ENCODE measurements at places on chromosomes 11 and 22. TPM values are rescaled to one million over a fixed set of nuclear protein-coding genes. Genes with fewer than 3 reads are reported as not detected.
A peak's percentile ranks its signal among the peaks of the same experiment; 100 is the strongest.

- H3K36me3 ChIP-seq: no peaks in the 10 kb centered on the region
- H3K27me3 ChIP-seq: no peaks in the 10 kb centered on the region
- no peaks in the 10 kb centered on the region for H3K4me1 ChIP-seq
Measured at GRCh38 chr11:38136887-38137286, 1538.9 kb upstream of the RAG2 start.

The RIMBP3C gene
- total RNA-seq: 0.41 TPM

- no peaks in the 10 kb centered on the region for H3K27me3 ChIP-seq
- no peak overlapping the region for H3K4me3 ChIP-seq
- peak overlapping the region; percentile 24 for H3K27ac ChIP-seq
- DNase-seq: no peak
- H3K4me1 ChIP-seq: peaks cover 6% of the 10 kb centered on the region
- H3K36me3 ChIP-seq: peaks cover 10% of the 10 kb centered on the region
Measured at GRCh38 chr11:61377461-61378160, 14.8 kb upstream of the TMEM216 start.

DNA sequence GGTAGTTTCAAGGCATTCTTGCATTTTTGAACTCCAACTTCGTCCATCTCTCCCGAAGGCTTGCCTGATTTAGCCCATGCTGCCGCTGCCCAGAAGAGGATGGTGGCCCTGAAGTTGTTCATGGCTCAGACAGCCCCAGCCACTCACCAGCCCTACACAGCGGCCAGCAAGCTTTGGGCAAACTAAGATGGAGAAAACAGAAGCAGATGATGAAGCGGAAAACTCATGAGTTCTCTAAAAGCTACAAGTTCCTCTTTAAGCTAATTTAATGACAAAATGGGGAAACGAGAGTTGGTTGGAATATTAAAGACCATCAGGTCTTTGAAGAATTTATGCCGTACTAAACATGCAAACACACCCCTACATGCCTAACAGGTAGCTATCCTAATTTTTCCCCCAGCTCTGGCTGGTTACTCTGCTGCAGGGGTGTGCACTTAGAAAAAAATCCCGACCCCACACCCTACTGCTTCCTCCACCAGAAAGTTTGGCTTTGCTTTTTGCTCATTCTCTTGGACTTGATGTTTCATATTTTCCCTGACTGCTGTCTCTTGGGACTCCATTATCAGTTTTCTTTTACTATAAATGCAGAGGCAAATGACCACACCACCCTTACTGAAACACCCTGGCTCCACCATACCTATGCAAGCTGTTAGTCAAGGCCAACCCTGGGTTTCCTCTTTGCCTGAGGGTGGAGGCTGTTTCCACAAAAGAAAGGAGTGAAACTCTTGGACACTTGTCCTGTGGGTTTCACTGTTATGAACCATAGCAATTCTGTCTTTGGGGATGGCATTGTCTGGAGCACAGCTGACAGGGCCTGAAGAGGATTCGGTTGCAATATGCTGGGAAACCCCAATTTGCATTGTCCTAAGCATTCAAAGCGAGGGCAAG, at the start of gene MPEG1:
Gene MPEG1, minus strand, starts transcription at position 184 of the 888 bp plus-strand sequence. Its CDS starts 62 bp downstream, at position 122.
- peaks cover 17% of the 10 kb centered on the region for H3K4me1 ChIP-seq
- H3K4me3 ChIP-seq: peak within 1 kb of the TSS; percentile 24
- no peaks in the 10 kb centered on the region for H3K27me3 ChIP-seq
- no peaks in the 10 kb centered on the region for H3K36me3 ChIP-seq
- DNase-seq: no peak

The POU2AF1 gene
- 2.5 TPM for total RNA-seq

- H3K36me3 ChIP-seq: no peaks in the 10 kb centered on the region
- DNase-seq: no peak
- H3K27me3 ChIP-seq: peaks cover 17% of the 10 kb centered on the region
- peak within 1 kb of the TSS; percentile 21 for H3K4me3 ChIP-seq
- peaks cover 18% of the 10 kb centered on the region for H3K4me1 ChIP-seq
Measured at GRCh38 chr22:19723232-19723982, at the start of gene GP1BB. Gene GP1BB, plus strand, starts transcription at chr22:19723539. Its CDS starts 31 bp downstream, at chr22:19723570.

- H3K27ac ChIP-seq: peak overlapping the region; percentile 67
- no peaks in the 10 kb centered on the region for H3K27me3 ChIP-seq
- peaks cover 23% of the 10 kb centered on the region for H3K4me1 ChIP-seq
- no peak overlapping the region for H3K4me3 ChIP-seq
Measured at GRCh38 chr11:15968461-15969130, 387.8 kb downstream of the SOX6 start.

DNA sequence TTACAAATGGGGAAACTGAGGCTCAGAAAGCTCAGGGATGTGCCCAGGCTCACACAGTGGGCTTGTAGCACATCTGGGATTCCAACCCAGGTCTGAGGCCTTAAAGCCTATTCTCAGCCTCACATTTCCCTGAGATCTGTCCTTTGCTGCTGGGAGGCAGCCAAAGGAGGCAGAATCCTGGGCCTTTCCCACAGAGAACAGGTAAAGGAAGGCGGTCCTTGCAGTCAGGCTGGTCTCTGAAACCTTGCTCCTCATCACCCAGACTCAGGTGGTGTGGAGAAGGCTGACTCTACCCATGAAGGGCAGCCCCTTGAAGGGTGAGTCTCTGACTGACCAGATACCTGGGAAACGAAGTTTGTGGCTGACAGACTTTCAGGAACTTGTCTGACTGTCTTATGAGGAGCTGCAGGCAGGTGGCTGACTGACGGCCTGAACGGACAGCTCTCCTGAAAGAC, 7.8 kb downstream of the SLCO2B1 start:
- DNase-seq: no peak
- peak overlapping the region; percentile 73 for H3K27ac ChIP-seq
- peaks cover 25% of the 10 kb centered on the region for H3K4me1 ChIP-seq
- peak overlapping the region; percentile 26 for H3K4me3 ChIP-seq
- no peaks in the 10 kb centered on the region for H3K27me3 ChIP-seq

- peak; percentile 66 for DNase-seq
- H3K4me3 ChIP-seq: no peak overlapping the region
- H3K4me1 ChIP-seq: peaks cover 2% of the 10 kb centered on the region
- no peaks in the 10 kb centered on the region for H3K27me3 ChIP-seq
Measured at GRCh38 chr11:6362185-6362872, 27.9 kb upstream of the SMPD1 start.

GRCh38 chr11:1303126-1303821, 6.2 kb downstream of the TOLLIP start:
- DNase-seq: peak; percentile 68
- H3K4me1 ChIP-seq: peaks cover 76% of the 10 kb centered on the region
- H3K27ac ChIP-seq: peak overlapping the region; percentile 63

The SCN4B gene
- total RNA-seq: 7.2 TPM

DNA sequence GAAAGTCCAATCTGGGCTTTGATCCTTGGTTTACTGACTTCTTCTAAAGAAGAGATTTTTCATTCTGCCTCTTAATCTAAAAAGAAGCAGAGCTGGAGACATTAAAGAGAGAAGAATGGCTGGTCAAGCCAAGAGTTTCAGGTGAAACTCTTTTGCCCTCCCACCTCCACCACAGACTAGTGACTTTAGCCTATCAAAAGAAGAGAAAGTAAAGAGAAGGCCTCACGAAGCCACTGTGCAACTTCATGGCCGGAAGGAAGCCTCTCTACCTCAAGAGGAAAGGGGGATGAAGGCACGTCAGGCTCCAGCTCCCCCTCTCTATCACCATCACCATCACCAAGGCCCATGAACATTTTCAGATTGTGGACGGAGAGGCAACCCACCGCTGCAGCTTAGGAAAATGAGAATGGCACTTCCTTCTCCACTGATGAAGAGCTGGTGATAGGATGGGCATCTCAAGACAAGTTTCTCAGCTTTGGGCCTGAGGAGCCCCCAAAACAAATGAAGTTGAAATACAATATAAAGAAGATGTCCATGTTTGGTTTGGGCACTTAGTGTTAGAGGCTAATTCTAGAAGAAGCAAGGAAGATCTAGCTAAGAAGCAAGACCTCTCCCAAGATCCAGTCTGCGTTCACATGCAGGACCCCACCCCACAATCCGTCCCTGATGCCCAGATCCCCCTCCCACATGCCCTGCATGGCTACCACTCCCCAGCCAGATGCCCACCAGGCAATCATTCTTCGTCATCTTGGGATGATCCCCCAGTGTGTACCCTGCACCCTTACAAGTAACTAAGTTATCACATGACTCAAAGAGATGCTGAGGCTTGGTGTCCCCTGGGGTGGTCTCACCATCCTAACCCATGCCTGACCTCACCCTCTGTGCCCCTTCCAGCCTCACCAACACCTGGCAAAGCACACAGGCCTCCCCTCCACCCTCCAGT, 52.6 kb downstream of the IGSF9B start:
- H3K36me3 ChIP-seq: no peaks in the 10 kb centered on the region
- H3K27me3 ChIP-seq: no peaks in the 10 kb centered on the region
- no peak overlapping the region for H3K27ac ChIP-seq
- no peak overlapping the region for H3K4me3 ChIP-seq
- no peaks in the 10 kb centered on the region for H3K4me1 ChIP-seq

The PDGFD gene
- total RNA-seq: 5.0 TPM

The DERL3 gene
- 3.8 TPM for total RNA-seq

DNA sequence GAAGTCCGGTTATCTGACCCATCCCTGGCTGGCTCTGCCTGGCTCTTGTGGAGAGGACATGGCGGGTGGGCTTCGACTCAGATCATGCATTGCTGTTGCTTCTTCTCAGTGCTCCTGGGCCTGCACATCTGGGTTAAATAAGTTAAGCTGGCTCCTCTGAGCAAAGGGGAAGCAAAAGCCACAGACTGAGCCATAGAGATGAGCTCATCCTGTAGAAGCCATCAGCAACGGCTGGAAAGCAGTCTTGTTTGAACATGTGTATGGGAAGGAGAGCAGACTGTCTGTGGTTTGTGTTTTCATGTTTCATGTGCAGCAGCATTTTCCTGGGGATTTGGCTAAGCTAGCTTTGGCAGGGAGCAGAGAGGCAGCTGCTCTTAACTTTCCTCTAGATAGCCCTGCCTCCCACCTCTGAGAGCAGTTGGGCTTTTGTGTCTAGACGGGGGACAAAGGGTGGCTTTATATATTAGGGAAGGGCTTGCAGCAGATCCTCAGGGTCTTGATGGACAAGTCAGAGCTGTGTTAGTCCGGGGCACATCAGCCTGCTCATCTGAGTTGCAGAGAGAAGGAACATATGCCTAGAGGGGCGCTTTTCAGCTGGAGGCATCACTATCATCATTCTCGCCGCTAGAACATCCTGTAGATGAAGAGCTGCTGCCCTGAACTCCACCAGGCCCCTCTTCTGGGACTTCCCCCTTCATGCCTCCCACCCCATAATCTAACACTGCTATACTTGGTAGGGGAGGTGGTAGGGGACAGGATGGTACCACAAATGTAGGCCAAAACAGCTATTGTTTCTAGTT, 14.9 kb downstream of the DCPS start:
- peak overlapping the region; percentile 80 for H3K27ac ChIP-seq
- no peaks in the 10 kb centered on the region for H3K36me3 ChIP-seq
- H3K4me3 ChIP-seq: no peak overlapping the region
- H3K4me1 ChIP-seq: peaks cover 27% of the 10 kb centered on the region
- no peak for DNase-seq

DNA sequence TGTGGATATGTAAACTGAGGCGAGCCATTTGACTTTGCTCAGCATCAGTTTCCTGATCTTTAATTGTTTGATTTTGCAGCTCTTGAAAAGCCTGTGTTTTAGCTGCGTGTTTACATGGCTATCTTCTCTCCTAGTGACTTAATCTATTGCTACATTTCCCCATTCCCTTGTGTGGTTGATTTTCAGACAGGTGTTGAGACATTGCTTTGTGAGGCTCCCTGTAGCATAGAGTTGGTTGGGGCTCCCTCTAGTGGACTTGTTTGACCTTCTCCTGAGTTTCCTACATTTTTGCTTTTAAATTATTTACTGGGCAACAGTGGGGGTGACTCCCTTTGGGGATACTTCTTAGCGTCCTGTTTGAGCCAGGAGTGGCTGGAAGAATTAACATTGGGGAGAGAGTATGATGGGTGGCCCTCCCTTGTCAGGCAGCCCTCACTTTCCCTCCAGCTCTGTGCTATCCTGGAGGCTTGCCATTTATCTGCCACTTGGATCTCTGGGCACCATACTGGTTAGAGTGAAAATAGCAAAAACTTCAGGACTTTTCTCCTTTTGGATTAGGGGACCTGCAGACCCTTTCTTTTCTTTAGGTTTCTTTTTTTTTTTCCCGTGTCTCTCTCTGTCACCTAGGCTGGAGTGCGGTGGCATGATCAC, 9.2 kb upstream of the CBL start:
- no peak overlapping the region for H3K27ac ChIP-seq
- DNase-seq: peak; percentile 23
- H3K4me3 ChIP-seq: no peak overlapping the region
- H3K36me3 ChIP-seq: no peaks in the 10 kb centered on the region
- no peaks in the 10 kb centered on the region for H3K27me3 ChIP-seq
- no peaks in the 10 kb centered on the region for H3K4me1 ChIP-seq

The C1QTNF6 gene
- total RNA-seq: 6.1 TPM

- no peaks in the 10 kb centered on the region for H3K27me3 ChIP-seq
- no peak overlapping the region for H3K27ac ChIP-seq
- no peaks in the 10 kb centered on the region for H3K36me3 ChIP-seq
Measured at GRCh38 chr22:36881504-36882245, 20.9 kb downstream of the NCF4 start.

The OR8I2 gene
- total RNA-seq: not detected

DNA sequence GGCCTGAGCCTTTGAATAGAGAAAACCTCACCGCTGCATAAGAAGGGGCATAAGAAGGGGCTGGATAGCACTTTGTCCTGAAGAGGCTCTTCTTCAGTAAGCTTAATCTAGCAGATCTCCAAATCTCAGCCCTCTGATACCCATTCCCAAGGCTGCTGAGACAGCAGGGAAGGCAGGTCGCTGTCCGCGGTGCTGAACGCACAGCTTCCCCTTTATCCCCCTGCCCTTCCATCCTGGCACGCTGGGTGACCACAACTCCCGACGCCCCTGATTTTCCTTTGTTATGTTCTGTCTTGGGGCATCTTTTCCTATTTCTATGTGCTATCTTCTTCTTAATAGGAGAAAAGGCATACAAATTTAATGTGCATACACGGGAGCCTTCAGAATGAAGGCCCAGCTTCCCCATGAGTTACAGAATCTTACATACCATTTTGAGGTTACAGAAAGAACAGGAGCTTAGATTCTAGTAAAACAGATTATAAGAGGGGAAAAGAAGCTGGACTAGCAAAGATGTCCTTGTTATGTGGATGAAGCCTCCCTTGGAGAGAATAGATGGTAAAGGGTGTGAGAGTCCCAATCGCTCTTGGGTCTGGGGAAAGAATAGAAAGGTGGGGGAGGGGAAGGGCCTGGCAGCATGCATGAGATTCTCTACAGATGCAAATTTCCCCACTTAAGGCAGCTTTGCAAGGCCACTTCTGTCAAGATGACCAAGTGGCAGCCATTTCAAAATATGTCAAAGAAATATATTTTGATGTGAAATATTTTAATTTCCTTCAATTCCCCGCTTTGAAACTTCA, 5.7 kb upstream of the SULT4A1 start:
- H3K4me3 ChIP-seq: no peak overlapping the region
- no peak overlapping the region for H3K27ac ChIP-seq
- H3K27me3 ChIP-seq: peaks cover 31% of the 10 kb centered on the region
- no peaks in the 10 kb centered on the region for H3K4me1 ChIP-seq

The SPA17 gene
- 4.8 TPM for total RNA-seq

GRCh38 chr11:75523189-75523588, 2.6 kb downstream of the GDPD5 start:
- H3K4me1 ChIP-seq: peaks cover 17% of the 10 kb centered on the region
- no peaks in the 10 kb centered on the region for H3K36me3 ChIP-seq
- H3K27me3 ChIP-seq: no peaks in the 10 kb centered on the region

Measured in upper lobe of right lung (tissue), 1 donor.